ENCODE measurements at places on chromosomes 11 and 22. TPM values are rescaled to one million over a fixed set of nuclear protein-coding genes. Genes with fewer than 3 reads are reported as not detected.

DNA sequence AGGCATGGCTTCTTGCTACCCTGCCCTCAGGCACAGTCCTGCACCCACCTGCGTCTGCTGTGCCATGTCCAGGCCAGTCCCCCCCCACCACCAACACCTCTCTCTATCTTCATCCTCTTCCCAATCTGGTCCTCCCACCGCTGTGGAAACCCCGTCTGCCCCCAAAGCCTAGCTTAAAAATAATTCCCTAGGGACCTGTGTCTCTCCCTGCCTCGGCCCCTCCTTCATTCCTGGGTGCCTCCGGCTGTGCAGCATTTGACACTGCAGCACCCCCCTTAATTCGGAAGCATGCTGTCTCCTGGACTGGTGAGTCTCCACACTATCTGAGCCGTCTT is 2.5 kb upstream of the ASCL2 start:
- no peak for DNase-seq

GRCh38 chr11:69878927-69879728 is 59.9 kb upstream of the FGF3 start:
- no peak for DNase-seq

GRCh38 chr11:131811383-131811782 is 441.0 kb downstream of the NTM start:
- DNase-seq: no peak

DNA sequence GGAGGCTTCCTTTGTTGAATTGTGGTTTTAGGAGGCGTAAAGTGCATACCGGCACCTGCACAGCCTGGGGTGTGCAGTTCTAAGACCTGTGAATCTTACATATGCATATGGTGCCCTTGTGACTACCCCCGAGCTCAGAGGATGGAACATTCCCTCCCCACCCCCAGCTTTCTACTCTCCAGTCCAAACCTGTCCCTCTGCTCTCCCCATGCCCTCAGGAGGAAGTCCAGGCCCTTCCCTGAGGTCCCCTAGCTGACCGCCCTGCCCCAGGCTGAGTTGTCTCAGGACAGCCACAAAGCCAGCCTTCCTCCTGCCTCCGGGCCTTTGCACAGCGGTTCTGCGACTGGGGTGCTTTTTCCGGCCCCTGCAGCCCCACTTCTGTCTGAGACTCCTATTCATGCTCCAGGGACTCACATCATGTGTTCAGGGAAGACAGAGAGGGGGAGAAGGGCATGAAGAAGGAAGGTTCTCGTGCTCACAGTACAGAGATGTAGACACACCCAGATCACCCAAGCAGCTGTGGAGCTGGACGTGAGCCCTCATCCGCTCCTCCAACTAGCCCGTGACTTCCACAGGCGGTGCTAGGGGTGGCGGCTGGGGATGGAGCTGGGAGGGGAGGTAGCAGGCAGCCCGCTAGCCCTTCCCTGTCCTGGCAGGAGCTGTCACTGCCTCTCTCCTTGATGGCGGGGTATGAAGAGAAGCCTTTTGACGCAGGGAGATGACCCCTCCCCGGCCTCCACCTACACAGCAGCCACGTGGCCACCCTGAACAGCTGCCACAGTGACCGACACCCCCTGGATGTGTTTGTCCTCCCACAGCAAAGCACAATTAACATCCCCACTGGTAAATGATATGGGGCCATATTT is 50.8 kb downstream of the FLRT1 start:
- no peak for DNase-seq

DNA sequence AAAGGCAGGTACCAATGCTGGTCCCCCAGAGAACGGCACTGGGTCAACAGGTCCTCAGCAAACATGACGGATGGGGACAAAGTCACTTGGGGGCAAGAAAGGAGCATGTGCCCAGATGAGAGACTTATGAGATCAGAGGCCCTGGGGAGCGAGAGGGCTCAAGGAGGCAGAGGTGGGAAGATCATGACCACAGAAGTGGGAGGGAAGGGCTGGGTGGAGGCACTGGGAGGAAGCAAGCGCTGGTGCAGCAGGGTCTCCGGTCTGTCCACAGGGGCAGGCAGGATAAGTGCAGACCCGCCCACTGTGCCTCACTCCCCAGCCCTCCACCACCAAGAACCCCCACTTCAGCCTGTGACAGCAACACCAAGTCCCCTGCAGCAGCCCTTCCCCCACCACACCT is 10.9 kb downstream of the ELFN2 start:
- DNase-seq: no peak

Gene OR52E4
- total RNA-seq: not detected

Gene SAA4
- total RNA-seq: 147 TPM
